ENCODE measurements at places on chromosomes 12 and 14. TPM values are rescaled to one million over a fixed set of nuclear protein-coding genes. Genes with fewer than 3 reads are reported as not detected.

DNA sequence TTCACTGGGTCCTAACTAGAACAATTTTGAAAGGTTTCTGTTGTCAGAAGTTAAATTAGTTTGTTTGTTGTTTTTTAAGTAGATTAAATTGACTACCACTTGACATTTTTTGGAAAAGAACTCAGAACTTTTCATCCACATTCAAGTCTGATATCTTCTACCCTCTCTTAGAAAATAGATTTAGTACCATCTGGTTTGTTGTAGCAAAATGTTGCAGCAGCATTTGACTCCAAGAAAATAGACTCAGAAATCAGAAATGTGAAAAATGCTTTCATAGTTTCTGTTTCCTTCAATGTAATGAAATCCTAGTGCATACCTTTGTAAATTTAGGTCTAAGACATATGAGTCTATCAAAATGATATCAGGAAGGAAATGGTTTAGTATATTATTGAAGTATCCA is 256.3 kb upstream of the CLEC14A start:
- DNase-seq: no peak

Gene BCL11B
- 0.18 TPM for total RNA-seq

- DNase-seq: no peak
These were observed 3.2 kb downstream of the PLEKHD1 start for GRCh38 chr14:69487771-69488170.

GRCh38 chr12:49230805-49231194 is 34.1 kb upstream of the TUBA1C start:
- no peak for DNase-seq

GRCh38 chr14:90785471-90785870 is 30.8 kb downstream of the TTC7B start:
- DNase-seq: peak; percentile 50

Gene AHNAK2
- 52.6 TPM for total RNA-seq

DNA sequence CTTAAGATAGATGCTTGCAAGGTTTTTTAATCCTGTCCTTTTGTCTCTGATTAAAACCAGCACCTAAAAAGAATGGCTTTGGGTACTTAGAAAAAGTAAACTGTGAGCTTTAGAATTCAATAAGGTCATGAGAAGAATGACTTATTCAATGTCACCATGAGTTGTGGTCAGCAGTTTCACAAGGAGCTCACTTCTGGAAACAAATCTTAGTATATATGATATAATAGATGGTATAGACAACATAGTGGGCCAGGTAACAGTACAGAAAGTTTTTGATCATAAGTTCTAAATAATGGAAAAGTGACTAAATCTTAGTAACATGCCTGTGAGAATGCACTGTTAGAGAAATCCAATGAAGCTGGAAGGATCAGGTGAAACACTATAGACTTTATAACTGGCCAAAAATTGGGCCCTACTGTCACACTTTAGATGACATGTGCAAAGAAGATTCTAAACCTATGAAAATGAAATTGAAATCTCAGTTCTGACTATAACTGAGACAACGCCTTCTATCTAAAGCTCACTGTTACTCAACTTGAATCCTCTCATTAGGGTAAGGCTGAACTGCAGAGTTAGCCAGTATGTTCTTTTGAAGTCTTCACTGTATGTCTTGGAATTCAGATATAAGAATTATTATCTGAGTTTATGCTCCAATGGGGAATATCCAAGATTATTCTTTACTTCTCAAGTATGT is 42.4 kb upstream of the RAD51AP1 start:
- DNase-seq: no peak

DNA sequence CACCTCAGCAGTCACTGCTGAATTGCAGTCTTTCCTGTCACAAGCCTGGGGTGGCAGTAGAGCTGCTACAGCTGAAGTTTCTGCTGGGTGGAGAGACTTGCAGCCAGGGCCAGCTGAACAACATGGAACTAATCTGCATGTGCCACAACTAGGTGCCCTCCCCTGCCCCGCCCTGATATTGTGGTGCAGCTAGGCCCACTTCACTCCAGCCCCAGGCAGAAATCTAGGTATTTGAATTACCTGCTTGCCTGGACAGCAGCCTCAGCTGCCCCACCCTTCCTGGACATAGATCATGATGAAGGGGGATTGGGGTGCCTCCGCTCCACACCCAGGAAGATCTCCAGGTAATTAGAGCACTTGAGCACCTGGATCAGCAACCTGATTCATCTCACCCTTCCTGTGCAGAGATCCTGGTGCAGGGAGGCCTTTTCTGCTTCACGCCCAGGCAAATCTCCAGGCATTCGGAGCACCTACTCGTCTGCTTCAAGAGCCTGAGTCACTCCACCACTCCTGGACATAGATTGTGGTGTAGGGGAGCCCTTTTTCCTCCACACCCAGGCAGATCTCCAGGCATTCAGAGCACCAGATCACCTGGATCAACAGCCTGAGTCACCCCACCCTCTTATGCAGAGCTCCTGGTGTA is 477.0 kb downstream of the SOX5 start:
- no peak for DNase-seq

Gene LEMD3
- total RNA-seq: 24.8 TPM

Gene KDM5A
- 32.3 TPM for total RNA-seq

Gene DDX55
- total RNA-seq: 35.5 TPM

GRCh38 chr14:104885973-104886689 is 21.1 kb downstream of the CEP170B start:
- DNase-seq: no peak

DNA sequence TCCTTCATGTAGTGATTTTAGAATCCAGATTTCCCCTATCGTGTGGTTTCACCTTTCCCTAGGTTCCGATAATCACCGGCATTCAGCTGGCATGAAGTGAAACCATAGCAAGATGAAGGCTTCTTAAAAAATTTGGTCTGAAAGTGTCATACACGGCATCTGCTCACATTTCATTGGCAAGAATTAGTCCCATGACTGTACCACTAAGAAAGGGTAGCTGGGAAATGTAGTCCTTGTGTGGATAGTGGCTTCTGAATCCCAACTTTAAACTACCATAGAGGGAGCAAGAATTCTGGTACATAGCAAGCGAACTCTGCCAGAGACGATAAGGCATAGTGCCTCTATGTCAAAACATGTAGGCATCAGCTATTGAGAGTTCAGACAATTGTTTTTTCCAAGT is 360.1 kb upstream of the TBX3 start:
- DNase-seq: peak; percentile 71

DNA sequence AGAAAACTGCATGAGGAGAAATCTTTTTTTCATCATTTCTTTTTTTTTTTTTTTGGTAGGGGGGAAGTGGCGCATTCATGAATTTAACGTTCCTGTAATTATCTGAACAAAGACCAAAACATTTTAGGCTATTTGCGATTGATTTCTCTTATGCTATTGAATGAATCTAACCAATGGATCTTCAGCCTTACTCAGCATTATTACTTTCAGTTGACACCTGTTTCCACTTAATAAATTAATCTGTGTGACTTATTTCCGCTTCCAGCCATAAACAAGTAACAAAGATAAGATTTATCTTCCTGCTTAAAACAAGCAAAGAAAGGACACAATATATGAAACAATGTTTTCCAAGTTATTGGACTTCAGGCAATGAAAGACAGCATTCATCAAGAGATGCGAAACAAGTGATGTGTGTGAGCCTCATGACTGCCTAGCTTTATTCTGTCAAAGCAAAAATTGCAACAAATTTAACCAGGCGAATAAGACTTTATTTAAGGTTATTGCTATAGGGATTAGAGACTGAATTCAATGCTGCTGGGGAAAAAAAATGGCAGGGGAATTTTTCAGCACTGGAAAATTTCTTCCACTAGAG is 1026.9 kb downstream of the LRFN5 start:
- DNase-seq: no peak

DNA sequence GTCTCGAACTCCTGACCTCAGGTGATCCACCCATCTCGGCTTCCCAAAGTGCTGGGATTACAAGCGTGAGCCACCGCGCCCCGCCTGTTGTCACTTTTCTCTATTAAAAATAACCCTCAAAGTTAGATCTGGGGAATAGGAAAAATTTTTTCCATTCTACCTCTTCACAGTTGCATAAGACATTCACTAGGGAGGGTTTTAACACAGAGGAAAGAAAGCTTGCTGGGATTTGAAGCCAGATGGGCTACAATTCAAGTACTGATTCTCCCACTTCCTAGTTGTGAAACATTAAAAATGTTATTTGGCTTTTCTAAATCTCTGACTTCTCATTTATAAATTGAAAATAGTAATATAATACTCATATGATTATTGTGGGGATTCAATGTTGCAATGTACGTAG is 23.3 kb upstream of the SLC15A5 start:
- no peak for DNase-seq

DNA sequence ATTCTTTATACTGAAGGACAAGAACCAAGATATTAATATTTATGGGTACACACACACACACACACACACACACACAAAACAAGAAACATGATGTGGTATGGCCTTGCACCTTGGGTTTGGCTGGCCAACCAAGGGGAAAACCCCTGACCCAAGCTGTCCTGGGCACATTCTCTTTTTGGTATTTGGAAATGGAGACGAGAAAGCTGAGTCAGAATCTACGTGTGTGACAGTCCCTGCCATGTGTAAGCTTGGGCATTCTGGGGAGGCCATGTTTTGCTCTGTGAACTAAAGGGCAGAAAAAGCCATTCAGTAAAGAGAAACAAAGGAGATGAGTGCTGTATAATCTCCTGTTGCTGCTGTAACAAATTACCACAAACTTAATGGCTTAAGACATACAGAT is 35.6 kb downstream of the PTGER2 start:
- no peak for DNase-seq

DNA sequence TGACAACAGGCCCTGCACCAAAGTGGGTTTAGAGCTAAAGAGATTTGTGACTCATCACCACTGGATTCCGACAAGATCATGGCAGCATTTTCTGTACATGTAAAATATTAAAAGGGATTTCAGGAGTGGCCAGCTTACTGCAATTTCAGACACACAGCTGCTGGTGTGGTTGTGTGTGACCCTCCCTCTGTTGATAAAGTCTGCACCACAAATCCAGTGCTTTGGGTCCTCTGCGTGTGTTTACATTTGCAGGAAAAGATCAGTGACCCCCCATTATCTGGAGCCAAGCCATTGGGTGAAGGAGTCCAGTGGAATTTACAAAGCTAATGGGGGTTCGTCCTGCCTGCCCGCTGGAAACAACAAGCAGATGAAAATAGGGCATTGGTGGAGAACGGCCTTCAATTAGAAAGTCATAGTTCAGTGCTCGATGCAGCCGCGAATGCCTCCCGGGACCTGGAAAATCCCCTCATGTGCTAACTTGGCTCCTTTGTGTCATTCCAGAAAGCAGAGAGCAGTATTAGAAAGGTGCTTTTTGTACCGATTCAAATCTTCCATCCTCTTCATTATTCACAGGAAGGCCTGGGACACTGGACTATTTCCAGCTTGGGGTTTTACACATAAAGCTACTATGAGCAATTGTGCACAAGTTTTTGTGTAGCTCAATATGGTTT is 188.5 kb upstream of the TMEM132C start:
- no peak for DNase-seq

GRCh38 chr14:49581209-49582112 is 4.7 kb downstream of the RPS29 start:
- peak; percentile 41 for DNase-seq

- DNase-seq: peak; percentile 30
These were observed 41.2 kb downstream of the YLPM1 start for GRCh38 chr14:74804219-74804825.

Gene TEX52
- not detected for total RNA-seq

Gene GTF2H3
- total RNA-seq: 63.1 TPM

- no peak for DNase-seq
These were observed 218.6 kb upstream of the FOXN3 start for GRCh38 chr14:89635615-89636014.

- no peak for DNase-seq
These were observed 911.3 kb downstream of the LRFN5 start for GRCh38 chr14:42517806-42518500.

GRCh38 chr14:102150744-102151143 is 11.0 kb downstream of the WDR20 start:
- no peak for DNase-seq

- DNase-seq: no peak
These were observed 12.8 kb downstream of the ZFHX2 start for GRCh38 chr14:23538785-23539184.

Gene KERA
- total RNA-seq: not detected

- no peak for DNase-seq
These were observed 29.1 kb upstream of the SLC38A2 start for GRCh38 chr12:46401662-46402061.

Gene GPR84
- total RNA-seq: not detected
